ENCODE measurements at places on chromosomes 4 and X. TPM values are rescaled to one million over a fixed set of nuclear protein-coding genes. Genes with fewer than 3 reads are reported as not detected.

Gene NPFFR2
- total RNA-seq = not detected

Gene S100G
- total RNA-seq = not detected

Gene XPNPEP2
- 0.48 TPM for total RNA-seq

Gene BEND4
- 0.05 TPM for total RNA-seq

Gene NMU
- total RNA-seq = not detected

Gene ODAPH
- total RNA-seq = 0.86 TPM

Gene MAGEB2
- not detected for total RNA-seq

Gene SLC7A11
- 2.0 TPM for total RNA-seq

Gene BEX4
- total RNA-seq = 8.4 TPM

Gene FOXR2
- total RNA-seq = not detected

Gene MGAT4D
- total RNA-seq = not detected

Gene CD38
- 176 TPM for total RNA-seq

Gene RAI2
- not detected for total RNA-seq

Gene HPGDS
- 3.2 TPM for total RNA-seq

Gene RENBP
- 10.6 TPM for total RNA-seq

Gene F8A3
- total RNA-seq = 25.3 TPM

Gene SMIM10
- total RNA-seq = 0.41 TPM

Gene TEX13D
- not detected for total RNA-seq

Gene LRIT3
- total RNA-seq = 0.18 TPM

Gene BEND2
- not detected for total RNA-seq

Gene IL13RA1
- total RNA-seq = not detected

Gene ABCB7
- total RNA-seq = 26.7 TPM

Gene SCOC
- total RNA-seq = 21.5 TPM

Gene METTL14
- 39.9 TPM for total RNA-seq

Gene SNCA
- total RNA-seq = 4.6 TPM

Gene MSX1
- total RNA-seq = not detected

Gene ZXDA
- total RNA-seq = 3.1 TPM

Gene PPEF1
- not detected for total RNA-seq

Gene HELQ
- 14.5 TPM for total RNA-seq

Gene ZNF732
- total RNA-seq = not detected

Gene THAP9
- total RNA-seq = 2.7 TPM

Gene ZC4H2
- total RNA-seq = 10.8 TPM

Gene SAP30
- total RNA-seq = 23.1 TPM

Gene GAGE13
- total RNA-seq = not detected

Gene GASK1B
- total RNA-seq = not detected

Gene SSX2B
- total RNA-seq = not detected

Measured in T-helper 2 cell treated with Interferon-gamma antibody and Interleukin-4, amounts not matched to agents 100 ng/mL and 5 ng/mL, for 36 hours (primary cell).